ENCODE measurements at places on chromosomes 11 and 22.

DNA sequence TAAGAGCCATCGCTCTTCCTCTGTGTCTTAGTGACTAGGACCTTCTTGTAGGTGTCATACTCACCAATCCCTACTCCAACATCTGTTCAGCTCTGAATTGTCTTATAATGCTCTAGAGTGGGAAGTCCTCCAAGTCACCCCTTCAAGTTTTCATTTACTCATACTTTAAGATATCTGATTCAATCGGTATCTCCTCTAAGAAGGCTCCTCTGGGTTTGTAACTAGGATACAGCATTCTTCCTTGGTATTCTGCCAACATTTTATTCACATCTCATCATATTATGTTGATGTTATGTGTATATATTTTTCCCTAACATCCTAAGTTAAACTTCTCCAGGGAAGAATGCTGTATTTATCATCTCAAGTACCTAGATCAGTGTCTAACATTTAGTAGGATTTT, 662.1 kb downstream of the NTM start:
- DNase-seq, result no peak

GRCh38 chr11:14972581-14973495, 687 bp upstream of the CALCA start:
- no peak for DNase-seq

- DNase-seq, result no peak
Observed at GRCh38 chr22:46777609-46777970, 15.1 kb downstream of the TBC1D22A start.

- no peak for DNase-seq
Observed at GRCh38 chr11:126636911-126637794, 281.7 kb downstream of the ST3GAL4 start.

DNA sequence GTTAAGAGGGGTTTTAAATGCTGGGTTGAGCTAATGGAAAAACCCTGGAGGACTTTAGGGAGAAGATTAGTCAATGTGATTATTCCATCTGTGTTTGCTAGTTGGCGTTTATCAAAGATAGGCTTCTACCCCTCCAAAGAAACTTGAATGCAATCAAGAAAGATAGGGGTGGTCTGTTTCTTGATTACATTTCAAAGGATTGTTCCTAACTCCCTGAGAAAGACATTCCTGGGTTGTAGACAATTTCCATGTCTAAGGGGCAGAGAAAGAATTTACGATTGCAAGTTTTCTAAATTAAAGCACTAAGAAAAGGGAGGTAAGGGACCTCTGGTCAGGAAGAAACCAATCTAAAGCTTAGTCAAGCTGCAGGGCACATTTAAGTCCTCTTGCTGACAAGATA, 2268.7 kb downstream of the LRRC4C start:
- DNase-seq, result no peak

- no peak for DNase-seq
Observed at GRCh38 chr22:41862160-41862529, 29.2 kb downstream of the SREBF2 start.

- DNase-seq, result no peak
Observed at GRCh38 chr11:35014346-35014745, 97.9 kb downstream of the PDHX start.

- no peak for DNase-seq
Observed at GRCh38 chr22:32803020-32803737, 1.7 kb downstream of the TIMP3 start.

DNA sequence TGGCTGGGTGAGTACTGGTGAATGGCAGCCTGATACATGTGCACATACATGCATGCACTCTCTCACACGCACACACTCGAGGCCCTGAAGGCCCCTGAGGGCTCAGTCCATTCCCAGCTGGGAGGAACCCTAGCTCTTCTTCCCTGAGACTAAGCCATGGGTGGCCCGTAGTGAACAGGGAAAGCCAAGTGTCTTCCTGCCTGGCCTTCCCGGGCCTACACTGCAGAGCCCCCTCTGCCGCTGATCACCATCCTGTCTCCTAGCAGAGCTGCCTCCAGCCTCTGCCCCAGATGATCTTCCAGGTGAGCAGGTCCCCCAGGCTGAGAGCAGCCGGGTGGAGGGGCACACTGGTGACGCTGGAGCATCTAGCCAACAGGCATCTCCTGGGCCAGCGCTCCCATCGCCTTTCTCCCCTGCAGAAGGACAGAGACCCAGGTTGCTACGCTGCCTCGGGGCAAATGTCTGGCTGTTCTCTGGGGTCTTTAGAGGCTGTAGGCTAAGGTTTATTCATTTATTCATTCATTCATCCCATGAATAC, 57.3 kb downstream of the CD82 start:
- DNase-seq, result no peak

DNA sequence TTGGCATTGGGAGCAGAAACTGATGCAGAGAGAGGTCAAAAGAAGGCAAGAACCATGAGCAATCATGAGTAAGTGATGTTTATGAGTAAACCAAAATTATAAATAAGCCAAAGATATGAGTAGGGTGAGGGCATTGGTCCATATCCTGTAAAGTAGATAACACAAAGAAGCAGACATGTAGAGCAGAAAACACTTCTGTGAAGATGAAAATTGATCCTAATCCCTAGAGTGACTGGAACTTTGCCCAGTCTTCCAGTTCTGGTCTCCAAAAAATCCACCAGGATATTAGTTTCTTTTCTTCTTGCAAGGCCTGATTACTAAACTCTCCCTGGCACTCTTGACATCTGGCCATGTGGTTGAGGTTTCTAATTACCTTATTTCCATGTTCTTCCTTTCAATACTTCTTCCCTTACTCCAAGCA, 13.7 kb upstream of the DRD2 start:
- DNase-seq, result no peak

DNA sequence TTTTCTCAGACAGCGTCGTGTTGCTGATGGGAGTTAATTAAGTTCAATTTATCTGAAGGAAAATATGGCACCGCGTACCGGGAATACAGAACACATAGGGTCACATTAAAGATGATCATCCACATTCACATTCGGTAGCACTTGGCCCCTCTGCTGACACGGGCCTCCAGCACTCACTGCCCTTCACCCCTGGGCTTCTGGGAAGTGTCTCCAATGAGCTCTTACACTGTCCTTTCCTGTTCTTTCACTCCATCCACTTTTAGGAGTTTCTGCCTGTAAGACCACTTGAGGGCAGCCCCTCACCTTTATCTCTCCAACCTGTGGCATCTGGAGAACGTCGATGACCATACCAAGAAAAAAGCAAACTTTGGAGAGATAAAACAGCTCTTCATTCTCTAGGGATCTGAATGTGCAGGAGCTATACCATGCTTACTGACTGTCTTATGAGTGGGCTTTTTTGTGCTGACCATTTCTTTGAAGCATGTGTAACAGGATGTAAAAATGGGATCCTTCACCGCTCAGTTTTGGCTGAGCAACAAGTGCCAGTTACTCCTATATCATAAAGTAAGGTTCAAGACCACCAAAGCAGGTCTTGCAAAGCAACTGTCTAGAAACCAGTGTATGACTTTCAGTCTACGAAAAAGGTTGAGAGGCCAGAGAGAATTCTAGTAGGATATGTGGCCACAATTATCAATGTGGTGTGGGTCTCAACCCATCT, 1.1 kb upstream of the SERGEF start:
- no peak for DNase-seq

- no peak for DNase-seq
Observed at GRCh38 chr22:42868751-42869251, 11.7 kb upstream of the ARFGAP3 start.

DNA sequence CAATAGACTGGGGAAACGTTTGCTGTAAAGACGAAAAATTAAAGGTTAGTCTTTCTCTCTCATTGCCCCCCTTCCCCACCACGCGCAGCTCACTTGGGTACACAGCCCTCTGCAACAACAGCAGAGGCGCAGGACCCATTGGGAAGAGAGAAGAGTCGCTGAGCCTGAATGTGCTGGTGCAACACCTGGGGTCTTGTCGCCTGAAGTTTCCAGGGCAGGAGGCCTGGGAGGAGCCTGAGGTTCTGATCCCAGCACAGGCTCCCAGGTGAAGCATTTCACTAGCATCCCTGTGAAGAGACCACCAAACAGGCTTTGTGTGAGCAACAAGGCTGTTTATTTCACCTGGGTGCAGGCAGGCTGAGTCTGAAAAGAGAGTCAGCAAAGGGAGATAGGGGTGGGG, 116.2 kb upstream of the NTM start:
- no peak for DNase-seq

- no peak for DNase-seq
Observed at GRCh38 chr11:122791836-122792235, 46.5 kb upstream of the CRTAM start.

DNA sequence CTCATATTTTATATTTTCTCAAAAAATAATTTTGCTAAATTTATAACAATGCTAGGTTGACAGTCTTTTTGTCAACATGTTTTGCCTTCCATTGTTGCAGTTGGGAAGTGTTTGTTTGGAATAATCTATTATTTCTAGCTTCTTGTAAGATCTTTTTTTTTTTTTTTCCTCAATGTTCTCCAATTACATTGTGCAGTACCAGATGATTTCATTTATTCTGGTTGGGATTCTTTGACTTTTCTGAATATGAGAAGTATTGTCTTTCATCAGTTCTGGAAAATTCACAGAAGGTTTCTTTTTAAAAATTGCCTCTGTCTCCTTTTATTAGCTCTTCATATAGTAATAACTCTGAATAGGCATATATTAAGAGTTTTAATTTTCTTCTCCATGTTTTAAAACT, 245.4 kb downstream of the DYNC2H1 start:
- no peak for DNase-seq

DNA sequence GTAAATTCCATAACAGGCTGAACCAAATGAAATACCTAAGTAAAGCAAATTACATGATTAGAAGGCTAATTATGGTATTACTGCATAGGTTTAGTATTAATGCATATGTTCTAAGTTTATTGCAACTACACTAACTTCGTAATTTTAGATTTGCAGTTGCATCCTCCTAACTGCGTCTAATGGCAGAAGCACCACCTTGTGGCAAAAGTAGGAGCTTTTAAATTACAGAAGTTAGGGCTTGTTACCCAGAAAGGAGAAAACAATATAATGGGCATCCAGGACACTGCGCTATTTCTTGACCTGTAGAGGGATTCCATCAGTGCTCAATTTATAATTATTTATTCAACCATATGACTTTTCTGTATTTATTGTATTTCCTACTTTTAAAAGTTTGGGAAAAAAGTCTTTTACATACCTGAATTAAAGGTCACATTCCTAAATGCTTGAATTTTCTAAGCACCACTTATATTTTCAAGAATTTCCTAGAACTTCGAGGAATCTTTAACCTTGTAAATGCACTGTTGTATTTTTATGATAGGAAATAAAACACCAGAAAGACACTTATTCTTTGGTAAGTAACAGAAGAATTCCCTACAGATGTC, 16.3 kb upstream of the GPR83 start:
- no peak for DNase-seq

GRCh38 chr11:69122326-69122629, 33.5 kb upstream of the SMIM38 start:
- no peak for DNase-seq

DNA sequence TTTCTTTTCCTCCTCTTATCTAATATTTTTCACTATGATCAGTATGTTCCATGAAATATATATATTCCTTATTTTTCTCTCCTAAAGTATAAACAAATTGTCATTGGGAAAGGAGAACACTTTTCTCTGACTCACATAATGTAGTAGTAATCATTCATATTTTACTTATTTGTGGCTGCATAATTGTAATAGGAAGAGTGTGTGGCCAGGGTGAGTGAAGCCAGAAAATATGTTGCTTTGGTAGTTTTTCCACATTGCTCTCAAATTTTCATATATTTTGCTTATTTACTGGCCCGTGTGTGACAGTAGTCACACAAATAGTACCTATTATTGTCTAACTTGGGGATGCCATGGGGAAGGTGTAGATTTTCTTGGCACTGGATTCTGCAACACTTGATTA, 172.1 kb downstream of the DYNC2H1 start:
- DNase-seq, result no peak

DNA sequence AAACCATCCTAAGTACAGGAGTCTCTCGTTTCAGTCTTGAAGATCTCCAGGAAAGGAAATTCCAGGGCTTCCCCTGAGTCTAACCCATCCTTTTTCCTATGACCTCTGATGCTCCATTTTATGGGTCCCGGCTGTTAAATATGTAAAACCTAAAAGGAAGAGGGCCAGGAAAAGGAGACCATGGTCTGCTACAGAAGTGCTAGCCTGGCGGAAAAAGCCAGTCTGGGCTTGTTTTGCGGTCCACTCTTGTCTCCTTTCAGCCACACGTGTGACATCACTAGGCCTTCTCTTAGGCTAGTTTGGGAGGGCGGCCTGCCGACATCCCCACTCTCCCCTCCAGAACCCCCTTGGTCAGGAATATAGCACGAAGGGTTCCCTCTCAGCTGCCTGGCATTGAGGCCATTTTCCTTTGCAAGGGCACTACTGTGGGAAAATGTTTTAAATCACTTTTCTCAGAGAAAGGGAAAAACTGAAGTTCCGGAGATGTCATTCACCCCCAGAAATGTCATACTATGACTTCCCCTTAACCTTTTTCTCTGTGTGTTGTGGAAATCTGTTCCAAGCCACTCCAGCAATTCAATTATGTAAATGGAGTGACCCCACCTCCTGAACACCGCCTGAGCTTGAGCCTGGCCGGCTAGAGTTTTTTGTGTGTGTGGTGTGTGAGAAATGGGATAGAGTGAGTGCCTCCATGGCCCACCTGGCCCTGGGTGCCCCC, 86.9 kb downstream of the UBASH3B start:
- DNase-seq, result no peak

GRCh38 chr11:120710354-120711131, 199.0 kb downstream of the GRIK4 start:
- DNase-seq, result peak; percentile 66

DNA sequence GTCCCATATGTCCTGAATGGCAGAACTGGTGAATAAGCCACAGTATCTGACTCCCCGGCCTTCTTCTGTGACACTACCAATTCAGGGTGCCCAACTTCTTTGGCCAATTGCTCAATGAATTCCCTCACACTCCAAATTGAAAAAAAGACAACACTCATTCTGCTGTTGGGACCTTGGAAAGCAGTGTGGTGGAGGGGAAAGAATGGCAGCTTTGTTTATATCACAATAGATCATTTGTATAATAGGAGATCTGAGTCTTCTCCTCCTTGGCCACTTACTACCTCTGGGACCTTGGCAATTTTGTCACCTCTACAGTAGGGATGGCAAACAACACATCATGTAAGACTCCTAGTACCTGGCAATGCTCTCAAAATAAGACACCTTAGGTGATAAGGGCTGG, 64.6 kb downstream of the OPCML start:
- no peak for DNase-seq

DNA sequence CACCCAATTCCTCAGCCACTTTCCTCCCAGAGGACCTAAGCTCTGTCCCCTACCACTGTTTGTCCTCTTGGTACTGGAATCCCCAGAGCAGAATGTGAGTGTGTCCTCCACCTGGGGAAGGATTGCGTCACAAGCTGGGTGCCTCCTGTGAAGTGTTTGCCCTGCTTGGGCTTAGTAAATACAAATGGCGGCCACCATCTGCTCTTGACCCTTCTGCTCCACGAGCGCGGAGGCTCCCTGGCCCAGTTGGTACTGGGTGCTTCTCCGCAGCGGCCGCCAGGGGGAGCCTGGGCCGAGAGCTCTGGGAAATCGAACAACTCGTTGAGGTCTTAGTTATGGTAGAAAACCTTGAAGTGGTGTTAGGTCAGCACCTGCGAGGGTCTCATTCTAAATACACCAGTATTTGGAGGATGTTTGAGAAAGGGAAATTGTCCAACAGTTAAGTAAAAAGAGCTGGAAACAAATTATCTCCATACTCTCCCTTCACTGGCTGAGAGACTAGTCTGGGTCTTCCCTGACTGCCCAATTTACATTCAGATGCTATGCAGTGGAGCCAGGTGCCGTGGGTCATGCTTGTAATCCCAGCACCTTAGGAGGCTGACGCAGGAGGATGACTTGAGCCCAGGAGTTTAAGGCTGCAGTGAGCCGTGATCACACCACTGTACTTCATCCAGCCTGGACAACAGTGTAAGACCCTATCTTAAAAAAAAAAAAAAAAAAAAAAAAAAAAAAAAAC, 74.6 kb upstream of the TEAD1 start:
- no peak for DNase-seq

Measured in epithelial cell of proximal tubule (primary cell).